Naive thymus-derived CD8-positive, alpha-beta T cell (primary cell): ENCODE measurements at places on chromosomes 1 and 21.
A peak's percentile ranks its signal among the peaks of the same experiment; 100 is the strongest.

- DNase-seq = no peak
These were observed 72.0 kb upstream of the FAM20B start for GRCh38 chr1:178953538-178954324.

DNA sequence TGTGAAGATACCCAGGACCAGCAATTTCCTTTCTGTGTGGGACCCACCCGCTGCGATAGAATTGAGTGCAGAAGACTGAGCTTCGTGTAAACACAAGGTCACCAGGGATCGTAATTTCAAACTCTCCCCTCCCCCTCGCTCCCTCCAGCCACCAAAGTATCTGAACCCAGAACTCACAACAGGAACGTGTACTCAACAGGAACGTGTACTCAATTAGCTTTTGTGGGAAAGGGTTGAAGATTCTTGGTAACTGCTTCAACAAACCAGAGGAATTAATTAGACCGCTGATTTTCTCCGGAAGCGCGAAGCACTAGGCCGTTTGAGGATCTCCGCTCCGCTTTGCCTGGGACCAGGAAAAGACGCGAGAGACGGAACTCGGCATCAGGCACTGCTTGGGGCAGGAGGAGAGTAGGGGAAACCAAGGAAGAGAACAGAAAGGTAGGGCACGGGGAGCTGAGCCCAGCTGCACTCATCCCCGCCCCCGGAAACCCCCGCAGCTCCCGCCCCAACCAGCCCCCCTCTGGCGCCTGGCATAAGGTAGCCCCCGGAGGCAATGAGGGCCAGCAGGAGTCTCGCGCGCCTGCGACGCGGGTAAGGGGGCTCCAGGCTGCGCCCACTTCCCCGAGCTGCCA is 453 bp downstream of the DRAM2 start:
- peak; percentile 66 for DNase-seq

DNA sequence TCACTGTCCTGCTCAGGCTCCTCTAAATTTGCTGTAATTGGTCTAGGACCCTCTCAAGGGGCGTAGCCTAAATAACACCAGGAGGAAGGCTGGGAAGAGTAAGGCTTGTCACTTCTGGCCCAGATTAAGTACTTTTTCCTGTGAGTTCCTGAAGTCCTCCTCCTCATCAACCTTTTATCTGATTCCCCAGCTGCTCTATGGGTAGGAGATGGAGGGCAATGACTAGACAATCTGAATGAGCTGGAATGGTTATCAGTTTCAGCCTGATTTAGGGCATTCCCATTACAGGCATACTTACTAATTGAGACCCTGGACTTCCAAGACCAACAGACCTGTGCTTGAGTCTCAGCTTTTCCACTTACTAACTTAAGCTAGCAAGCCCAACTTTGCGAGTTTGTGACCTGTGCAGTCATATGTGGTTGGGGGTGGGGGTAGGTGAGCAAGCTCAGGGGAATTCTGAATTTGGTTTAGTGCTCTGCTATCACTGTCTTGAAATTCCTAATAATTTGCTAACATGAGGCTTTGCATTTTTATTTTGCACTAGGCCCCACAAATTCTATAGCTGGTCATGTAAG is 18.0 kb upstream of the FGGY start:
- no peak for DNase-seq

DNA sequence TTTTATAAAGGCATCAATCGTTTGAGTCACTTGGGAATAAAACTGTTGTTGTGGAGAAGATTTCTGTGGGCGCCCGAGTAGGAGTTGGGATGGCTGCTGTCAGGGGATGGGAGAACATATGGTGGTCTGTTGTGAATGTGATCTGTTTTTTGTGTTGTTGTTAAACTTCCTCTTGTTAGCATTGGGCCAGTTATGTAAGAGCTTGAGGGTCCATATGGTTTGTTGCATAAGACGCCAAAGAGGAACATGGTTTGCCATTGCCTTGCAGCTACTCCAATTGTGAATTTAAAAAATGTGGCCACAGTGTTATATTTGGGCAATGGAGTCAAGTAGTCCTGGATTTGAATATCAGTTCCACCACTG is 136.1 kb upstream of the JUN start:
- no peak for DNase-seq
